Fibroblast of skin of scalp (primary cell): ENCODE measurements at places on chromosomes 2 and 18.
A peak's percentile ranks its signal among the peaks of the same experiment; 100 is the strongest.

GRCh38 chr2:205780645-205781044, 98.3 kb downstream of the NRP2 start:
- DNase-seq = no peak

DNA sequence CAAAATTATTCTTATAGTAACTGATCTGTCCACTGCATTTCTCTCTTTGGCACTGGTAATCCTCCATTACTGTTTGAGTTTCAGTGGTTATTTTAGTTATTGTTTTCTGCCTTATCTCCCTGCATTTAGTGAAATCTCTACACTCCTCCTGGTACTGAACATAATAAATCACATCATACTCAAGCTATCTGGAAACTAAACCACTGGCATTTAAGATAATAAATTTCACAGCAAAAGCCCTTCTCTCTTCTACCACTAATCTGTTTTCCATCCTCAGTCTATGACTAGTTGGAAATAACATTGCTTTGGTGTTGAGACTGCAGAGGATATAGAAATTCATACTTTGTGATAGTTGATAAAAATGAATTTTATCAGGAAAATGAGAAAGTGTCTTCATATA, 399.3 kb upstream of the FSHR start:
- DNase-seq = no peak

DNA sequence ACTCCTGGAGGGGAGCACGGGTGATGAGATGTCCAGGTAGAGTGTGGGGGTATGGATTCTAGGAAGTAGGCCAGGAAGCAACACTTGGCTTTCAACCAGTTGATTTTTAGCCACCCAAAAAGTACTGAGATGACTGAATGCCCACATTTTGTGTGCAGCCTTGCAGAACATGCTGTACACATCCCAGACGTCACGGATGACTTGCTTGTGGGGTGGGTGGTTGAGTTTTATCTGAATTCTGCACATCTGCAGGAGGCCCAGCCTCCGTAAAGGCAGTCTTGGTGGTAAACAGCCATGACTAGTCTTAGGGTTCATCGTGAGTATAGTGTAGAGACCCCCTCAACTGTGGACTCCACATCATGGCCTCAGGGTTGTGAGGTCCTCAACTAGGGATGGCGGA, 53.3 kb upstream of the CCDC195 start:
- DNase-seq = no peak

GRCh38 chr18:75105551-75106254, 103.2 kb downstream of the PTGR3 start:
- DNase-seq = no peak

DNA sequence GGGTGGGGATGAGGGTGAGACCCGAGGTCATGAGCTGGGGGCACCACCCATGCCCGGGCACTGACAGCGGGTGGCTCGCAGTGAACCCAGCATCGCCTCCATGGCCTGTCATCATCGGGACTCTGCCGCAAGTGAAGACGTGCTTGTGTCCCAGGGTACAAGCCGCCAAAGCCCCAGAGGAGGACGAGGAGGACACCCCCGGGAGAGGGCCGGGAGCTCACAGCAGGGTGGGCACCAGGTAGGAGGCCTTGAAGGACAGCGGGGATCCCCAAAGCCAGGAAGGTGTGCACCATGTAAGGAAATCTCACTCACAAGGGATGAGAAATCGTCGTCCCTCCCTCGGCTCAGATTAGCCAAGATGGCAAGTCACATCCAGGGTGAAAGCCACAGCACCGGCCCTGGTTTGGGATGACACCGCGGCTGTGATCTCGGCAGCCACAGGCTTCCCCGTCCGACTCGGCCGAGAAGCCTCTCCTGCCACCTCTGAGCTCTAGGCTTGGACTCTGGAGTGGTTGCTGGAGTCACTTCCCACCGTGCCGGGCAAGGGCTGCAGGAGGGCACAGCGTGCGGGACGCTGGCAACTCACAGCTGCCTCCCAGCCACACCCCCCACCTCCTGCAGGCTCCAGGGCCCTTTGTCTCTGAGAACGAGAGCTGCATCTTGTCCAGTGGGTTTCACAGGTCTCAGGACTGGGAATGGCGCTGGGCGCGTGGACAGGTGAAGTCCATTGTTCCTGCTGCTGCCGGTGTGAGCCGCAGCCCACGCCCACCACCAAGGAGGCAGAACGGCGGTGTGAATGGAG, 81.6 kb upstream of the CTDP1 start:
- DNase-seq = no peak

DNA sequence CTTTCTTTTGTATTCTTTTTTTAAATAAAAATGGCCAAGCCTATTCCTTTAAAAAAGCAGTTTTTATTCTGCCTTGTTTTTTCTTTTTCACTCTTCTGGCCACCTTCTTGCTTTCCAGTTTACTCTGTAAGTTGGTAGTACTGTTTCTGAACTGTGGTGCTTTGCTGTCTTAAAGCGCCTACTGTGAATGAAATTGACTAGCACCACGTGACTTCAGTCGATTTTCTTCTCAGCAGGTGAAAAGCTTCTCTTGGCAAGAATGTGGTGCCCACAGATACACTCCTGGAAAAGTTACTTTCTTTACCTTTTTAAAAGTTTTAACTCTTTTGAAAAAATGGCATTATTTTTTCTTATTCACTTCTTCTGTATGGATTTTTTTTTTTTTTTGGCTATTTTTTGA, 32.4 kb downstream of the DYNC1I2 start:
- DNase-seq = no peak

- no peak for DNase-seq
Measured at GRCh38 chr2:128444121-128444771, 125.6 kb upstream of the HS6ST1 start.

DNA sequence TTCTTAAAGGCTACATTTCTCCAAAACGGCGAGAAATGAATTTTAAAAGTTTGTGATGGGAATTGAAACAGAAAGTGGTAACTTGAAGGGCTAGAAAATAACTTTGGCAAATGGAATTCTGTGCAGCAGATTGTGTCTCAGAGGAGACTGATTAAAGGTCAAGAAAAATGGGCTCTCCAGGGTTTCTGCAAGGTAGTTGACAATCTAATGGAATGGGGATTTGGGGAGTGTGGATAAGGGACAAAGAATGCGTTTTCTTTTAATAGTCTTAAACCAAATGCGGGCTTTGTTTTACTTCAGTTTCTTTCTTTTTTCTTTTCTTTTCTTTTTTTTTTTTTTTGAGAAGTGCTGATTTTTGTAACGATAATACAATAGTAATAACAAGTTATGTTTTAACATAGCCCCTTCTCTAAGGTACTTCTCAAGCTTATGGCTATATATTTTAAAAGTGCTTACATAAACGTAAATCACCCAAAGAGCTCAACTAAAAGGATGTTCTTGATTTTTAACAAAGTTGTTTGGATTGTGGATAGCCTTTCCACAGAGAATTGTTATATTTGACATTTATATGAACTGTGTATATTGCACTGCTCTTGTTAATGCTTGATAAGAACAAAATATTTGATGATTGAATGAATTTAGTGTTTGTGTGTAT, 36.6 kb downstream of the CAMKMT start:
- no peak for DNase-seq

DNA sequence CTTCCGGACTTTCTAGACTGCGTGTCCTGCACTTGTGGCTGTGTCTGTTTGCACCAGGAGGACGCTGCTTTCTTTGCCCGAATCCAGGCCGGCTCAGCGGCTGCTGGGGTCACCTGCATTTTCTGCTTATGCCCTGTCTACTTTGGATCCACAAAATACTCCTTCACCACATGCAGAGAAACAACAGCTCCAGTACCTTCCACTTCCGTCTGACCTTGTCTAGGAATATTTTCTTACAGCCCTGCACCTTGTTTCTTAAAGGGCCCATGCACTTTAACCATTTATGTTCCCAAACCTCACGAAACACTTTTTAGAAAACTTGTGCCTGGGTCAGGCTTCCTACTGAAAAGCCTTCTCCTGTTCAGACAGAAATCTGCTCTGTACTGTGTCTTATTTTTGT, 129.4 kb upstream of the NCK2 start:
- no peak for DNase-seq

- DNase-seq = peak; percentile 81
Measured at GRCh38 chr2:119387381-119388129, 20.8 kb downstream of the DBI start.

DNA sequence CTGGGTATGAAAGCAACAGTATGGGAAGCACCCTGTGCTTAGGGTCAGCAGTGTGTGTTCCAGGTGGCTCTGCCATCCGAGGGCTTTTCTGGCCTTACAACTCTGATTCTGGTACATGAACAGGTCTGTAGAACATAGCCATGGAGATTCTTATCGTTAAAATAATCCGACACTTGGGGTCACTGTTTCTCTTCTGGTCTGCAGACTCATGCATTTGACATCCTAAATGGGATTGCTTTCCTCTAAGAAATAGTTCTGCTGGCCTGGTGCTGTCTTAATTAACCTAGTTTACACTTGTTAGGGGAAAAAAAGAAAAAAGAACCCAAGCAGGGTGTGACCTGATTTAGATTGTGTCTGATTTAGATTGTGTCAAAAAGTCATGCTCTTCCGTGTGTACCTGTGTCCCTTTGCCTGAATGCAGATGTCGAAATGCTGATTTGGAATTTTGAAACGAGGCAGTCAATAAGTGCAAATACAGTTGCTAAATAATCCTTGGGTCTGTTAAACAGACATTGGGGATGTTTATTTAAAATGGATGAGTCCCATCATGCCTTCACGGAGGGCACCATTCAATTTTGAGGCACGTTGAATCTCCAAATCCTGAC, 59.6 kb downstream of the TRPM8 start:
- peak; percentile 77 for DNase-seq

DNA sequence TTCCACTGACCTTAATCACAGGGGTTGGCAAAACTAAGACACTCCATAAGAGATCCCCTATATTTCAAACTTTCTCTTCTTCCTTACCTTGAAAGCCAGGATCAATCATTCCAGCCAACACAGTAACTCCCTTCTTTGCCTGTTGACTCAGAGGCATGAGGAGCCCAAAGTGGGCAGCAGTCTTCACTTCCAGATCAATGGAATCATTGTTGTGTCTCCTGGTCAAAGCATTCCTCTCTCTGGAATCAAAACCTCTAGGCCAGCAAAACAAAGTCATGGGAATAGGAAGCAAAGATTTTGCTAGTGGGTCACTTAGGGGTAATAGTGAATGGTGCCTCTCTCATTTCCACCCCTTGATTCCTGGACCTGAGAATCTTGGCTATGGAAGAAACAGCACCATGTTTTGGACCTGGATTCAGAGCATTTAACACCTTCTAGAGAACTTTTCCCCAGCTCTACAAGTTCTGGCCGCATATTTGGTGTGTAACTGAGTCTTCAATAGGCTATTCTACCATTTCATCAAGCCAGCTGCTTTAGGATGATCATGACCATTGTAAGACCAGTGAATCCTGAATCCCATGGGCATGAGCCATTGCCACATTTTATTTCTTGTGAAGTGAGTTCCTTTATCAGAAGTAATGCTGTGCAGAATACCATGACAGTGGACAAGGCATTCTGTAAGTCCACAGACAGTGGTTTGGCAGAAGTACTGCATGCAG, 65.7 kb upstream of the SERPINE2 start:
- no peak for DNase-seq

GRCh38 chr2:121707920-121708361, 28.7 kb downstream of the NIFK start:
- no peak for DNase-seq

DNA sequence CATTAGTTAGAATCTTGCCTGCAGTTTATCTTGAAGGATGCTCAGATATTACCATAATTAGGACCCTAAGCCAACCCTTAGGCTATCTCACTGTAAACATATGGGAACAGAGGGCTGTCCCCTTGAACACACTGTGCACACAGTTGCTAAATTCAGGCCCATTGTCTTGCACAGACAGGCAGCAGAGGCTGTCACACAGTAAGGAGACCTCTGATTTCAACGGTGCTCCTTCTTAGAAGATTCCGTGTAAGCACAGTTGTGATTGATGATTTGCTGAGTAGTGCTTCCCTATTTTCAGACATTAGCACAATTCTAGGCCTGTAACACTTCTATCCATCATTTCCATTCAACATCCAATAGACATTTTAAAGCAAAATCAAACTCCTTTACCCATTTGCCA, 108.0 kb downstream of the RNF152 start:
- DNase-seq = no peak

- DNase-seq = no peak
Measured at GRCh38 chr2:195488567-195488966, 168.5 kb upstream of the SLC39A10 start.
